HCEC 1CT (cell line): ENCODE measurements at places on chromosomes 5 and 9.

DNA sequence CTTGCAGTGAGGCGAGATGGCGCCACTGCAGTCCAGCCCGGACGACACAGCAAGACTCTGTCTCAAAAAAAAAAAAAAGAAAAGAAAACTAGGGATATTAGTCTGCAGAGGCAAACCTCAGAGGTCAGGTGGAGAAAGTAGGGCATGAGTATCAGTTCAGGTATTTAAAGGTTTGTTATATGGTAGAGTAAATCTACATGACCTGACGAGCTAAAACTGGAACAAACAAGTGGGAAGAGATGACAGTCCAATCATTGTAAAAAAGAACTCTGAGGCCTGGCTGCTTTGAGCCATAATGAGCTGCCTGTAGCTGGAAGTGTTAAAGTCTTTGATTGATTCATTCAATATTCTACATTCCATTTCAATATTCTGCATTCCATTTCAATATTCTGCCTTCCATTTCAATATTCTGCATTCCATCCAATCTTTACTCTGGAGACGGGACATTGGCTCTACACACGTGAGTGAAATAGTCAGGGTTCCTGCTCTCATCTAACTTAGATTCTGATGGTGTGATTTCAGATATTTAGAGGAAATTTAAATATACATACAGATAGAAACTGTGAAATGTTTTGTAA is 28.9 kb upstream of the GRAMD2B start:
- DNase-seq = no peak

GRCh38 chr5:178557416-178557815 is 32.8 kb downstream of the COL23A1 start:
- DNase-seq = no peak

- DNase-seq = no peak
Measured at GRCh38 chr9:133747309-133747708, 9.2 kb upstream of the SARDH start.

DNA sequence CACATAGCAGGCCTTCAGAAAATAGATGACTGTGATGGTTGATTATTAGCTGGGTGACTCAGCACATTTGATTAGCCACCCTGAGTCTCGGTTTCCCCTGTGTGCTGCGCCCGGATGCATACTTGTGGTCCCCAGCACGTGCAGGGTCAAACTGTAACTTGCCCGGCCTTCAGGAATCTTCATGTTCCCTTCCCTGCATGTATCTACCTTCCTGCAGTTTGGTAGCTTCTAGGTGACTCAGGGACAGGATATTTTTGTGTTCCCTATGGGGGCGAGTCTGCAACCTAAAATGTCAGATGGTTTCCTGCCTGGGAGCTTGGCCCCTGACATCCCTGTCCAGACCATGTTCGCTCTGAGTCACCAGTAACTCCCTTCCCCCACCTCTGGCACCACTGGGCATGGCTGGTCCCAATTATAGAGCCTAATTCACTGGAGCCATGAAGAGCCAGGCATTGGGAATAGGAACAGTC is 13.2 kb downstream of the PTGS1 start:
- DNase-seq = peak; percentile 80

DNA sequence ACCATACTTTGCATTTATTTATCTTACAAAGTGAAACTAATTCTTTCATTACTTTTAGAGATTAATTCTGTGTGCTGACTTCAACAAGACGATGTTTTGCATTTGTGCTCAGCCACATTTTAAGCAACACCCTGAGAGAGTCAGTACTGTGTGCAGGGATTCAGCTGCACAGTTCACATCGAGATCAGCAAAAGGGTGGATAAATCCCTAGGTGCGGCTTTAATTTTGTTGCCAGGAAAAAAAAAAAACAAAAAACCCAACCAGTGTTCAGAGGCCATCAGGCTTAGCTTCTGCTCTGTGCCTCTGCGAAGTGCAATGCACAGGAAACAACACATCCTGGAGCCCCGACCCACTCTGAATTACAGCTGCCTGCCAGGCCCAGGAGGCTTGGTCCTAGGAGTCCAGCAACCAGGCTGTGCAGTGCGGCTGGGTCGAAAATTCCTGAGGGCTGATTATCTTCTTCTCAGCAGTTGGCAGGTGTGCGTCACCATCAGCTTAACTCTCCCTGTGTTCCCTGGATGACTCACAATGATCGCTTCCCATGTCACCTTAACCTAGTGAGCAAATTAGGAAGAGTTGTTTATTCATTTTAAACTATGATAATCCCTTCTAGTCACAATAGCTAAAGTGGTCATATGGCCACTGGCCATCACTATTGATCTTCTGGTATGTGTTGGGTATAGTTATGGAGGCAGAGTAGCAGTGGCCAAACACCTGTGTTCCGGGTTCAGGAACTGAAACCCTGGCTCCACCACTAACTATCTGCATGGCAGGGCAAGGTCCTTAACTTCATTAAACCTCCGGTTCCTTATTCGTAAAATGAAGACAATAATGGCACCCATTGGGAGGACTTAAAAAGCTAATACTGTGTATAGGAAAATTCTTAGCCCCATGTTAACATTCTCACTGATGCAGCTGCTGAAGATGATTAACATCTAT is 31.2 kb upstream of the NDUFB6 start:
- no peak for DNase-seq

- no peak for DNase-seq
Measured at GRCh38 chr5:159762921-159763320, 153.4 kb upstream of the ADRA1B start.

GRCh38 chr9:6920041-6920440 is 162.3 kb downstream of the KDM4C start:
- DNase-seq = no peak

- no peak for DNase-seq
Measured at GRCh38 chr5:1366514-1366913, 21.6 kb upstream of the CLPTM1L start.

DNA sequence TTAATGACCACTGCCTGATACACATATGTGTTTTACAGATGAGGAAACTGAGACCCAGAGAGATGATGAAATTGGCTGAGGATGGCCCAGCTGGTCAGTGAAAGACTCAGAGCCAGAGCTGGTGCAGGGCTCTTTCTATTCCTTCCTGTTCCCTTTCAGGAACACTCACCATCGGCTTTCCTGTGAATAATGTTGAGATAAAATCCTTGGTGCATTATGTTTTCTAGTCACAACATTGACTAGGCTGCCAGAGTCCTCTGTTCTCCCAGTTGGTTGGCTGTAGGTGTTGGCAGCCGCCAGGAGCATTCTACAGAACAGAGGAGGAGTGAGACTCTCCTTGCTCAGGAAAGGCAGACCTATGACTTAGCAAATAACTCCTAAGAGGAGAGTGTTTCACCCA is 14.8 kb downstream of the TGFBI start:
- no peak for DNase-seq

GRCh38 chr9:38422555-38423260 is 1.5 kb downstream of the IGFBPL1 start:
- no peak for DNase-seq

- DNase-seq = peak; percentile 14
Measured at GRCh38 chr5:90803381-90803780, 244.8 kb downstream of the ADGRV1 start.

DNA sequence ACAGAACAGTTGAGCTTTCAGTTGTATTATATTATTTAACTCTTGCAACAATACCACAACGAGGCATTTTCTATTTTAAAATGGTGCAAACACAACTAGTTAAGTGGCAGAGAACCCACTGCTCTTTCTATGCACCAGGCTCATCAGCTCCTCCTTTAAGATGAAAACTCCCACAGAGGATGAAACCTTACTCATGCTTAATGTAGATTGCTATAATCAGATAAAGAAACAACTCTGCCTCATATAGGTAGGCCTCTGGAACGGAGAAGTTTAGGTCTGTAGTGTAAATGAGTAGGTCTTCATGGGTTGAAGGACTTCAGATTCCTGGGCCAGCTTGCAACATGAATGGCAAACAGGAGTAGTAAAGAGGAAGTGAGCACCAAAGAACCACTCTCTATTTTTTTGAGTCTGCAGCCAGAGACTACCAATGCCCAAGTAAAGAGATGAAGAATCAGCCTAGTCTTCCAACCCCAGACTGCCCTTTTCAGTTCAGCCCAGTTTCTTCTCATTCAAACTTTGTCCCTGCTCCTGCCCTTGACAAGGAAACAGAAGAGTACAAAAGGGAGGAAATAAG is 33.9 kb downstream of the HACD4 start:
- no peak for DNase-seq

GRCh38 chr9:37968228-37968701 is 64.3 kb upstream of the SLC25A51 start:
- DNase-seq = peak; percentile 52

GRCh38 chr5:58929726-58930125 is 346.9 kb downstream of the RAB3C start:
- no peak for DNase-seq

GRCh38 chr9:89340332-89340731 is 22.0 kb downstream of the SECISBP2 start:
- DNase-seq = no peak

DNA sequence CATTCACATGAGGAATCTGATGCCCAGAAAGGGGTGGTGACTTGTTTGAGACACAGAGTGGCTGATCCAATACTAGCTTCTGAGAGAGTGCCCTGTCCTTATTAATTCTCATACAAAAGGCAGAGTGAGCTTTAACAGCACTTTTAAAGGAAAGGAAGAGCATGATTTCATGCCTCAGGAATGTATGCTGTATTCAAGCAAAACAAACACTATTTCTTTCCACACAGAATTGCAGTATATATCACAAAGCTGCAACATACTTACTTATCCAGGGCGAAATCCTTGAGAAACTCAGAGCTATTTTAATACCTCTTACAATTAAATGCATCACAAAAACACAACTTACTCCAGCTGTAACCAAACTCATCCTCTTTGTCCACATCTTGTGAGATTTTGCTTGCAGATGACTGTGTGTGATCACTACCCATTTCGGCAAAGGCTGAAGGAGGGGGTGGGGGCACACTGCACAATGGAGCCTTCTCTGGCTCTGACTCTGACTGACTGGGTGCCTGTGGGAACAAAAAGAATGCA is 139.8 kb downstream of the MPDZ start:
- peak; percentile 69 for DNase-seq

DNA sequence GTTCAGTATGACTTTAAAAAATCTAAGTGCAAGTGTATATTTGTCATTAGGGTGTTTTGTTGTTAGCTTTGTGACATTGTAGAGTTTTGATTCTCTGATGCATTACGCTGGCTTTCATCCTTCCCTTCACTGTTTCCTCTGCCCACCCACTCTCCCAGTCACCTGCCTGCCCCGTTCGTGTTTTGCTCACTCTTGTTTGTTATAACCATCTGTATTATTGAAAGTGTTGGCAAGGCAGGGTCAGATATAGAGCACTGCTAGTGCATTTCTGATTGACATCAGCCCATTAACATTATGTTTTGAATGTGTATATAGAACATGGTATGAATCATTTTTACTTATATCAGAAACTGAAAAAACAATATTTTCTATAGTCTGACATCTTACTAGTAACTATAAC is 27.3 kb downstream of the SCGB3A1 start:
- DNase-seq = no peak

GRCh38 chr5:132426525-132427138 is 57.1 kb downstream of the SLC22A5 start:
- peak; percentile 97 for DNase-seq

DNA sequence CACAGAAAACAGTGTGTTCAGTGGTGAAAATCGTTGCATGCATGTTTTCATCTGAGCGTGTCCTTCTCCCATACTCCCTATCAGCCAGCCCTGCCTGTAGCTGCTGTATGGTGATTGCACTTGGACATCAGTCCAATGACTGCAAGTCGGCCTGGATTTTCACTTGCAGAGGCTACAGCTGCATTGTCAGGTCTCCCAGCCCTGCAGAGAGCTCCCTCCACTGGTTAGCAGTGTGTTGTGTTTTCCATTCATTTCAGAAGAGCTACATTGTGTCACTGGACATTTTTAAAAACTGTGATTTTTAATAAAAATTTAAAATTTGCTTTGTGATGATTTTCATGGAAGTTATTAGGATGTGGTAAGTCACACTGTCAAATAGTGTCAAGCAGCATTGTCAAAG is 96.6 kb downstream of the SYK start:
- no peak for DNase-seq

GRCh38 chr9:108069991-108070390 is 580.4 kb upstream of the KLF4 start:
- DNase-seq = no peak
